ENCODE measurements at places on chromosomes 1 and 21.
A peak's percentile ranks its signal among the peaks of the same experiment; 100 is the strongest.

GRCh38 chr1:81877940-81878339 lies 77.2 kb downstream of the ADGRL2 start:
- no peak for DNase-seq

DNA sequence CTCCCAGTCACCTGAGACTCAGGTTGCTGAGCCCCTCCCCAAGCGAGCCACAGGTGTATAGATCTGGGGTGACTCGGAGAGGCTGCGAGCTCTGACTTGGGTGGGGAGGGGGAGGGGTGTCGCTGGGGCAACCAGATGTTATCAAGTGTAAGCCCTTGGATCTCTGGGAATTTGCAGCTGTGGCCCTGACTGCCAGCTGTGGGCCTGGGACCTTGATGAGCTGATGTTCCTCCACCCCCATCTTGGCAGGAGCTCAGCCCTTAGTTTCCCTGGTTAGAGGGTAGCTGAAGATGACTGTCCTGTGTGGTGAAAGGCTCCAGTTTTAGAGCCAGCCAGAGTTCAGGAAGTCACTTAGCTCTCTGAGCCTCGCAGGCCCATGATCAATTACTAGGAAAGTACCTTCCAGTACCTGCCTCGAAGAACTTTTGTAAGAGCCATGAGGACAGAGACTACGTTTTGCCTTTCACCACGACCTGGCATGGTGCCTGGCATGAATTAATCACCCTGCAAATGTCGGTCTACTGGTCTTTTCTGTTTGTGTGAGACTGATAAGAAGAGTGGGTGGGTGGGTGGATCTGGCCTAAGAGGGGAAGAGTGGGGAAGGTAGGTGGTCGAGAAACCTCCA lies 55.8 kb downstream of the YARS1 start:
- DNase-seq = no peak

GRCh38 chr21:41360072-41360821 lies 1.6 kb upstream of the MX2 start:
- DNase-seq = no peak

- no peak for DNase-seq
These were observed 40.2 kb upstream of the ZNF124 start for GRCh38 chr1:247212012-247212411.

- DNase-seq = peak; percentile 18
These were observed 15.6 kb downstream of the GBP5 start for GRCh38 chr1:89257041-89257440.

GRCh38 chr1:3922201-3922725 lies 22.2 kb upstream of the C1orf174 start:
- peak; percentile 34 for DNase-seq

DNA sequence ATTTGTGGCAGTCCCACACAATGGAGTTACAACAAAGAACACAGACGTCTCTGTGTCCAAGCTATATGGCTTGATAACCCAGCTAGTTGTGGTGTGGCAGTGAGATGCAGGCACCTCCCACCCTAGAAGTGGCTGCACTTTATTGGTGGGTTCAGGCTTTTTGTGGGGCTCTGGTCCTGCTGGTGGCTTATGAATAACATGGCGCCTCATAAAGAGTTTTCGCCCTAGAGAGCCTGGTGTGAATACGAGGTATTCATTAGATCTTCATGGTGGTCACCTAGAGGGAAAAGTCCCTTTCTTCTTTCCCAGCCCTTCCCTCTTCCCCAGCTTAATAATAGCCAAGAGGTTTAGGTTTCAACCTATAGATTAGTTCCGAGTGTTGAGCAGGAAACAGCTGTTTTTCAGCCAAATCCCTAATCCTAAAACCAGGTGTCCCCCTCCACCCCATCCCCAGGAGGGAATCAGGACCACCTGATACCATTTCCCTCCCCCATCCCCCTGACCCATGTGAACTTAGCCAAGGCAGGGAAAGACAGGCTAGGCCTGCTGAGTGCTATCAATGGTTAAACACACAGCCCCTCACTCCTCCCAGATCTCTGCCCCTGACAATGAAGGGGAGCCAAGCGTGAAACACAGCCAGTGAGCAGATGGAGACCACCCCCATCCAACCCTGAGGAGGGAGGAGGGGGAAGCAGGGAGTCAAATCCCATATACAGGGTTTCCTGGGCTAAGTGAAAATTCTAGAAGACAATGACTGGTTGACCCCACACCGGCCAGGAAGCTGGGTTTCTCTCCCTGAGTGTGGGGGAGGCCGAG lies 58.2 kb downstream of the NFASC start:
- no peak for DNase-seq

DNA sequence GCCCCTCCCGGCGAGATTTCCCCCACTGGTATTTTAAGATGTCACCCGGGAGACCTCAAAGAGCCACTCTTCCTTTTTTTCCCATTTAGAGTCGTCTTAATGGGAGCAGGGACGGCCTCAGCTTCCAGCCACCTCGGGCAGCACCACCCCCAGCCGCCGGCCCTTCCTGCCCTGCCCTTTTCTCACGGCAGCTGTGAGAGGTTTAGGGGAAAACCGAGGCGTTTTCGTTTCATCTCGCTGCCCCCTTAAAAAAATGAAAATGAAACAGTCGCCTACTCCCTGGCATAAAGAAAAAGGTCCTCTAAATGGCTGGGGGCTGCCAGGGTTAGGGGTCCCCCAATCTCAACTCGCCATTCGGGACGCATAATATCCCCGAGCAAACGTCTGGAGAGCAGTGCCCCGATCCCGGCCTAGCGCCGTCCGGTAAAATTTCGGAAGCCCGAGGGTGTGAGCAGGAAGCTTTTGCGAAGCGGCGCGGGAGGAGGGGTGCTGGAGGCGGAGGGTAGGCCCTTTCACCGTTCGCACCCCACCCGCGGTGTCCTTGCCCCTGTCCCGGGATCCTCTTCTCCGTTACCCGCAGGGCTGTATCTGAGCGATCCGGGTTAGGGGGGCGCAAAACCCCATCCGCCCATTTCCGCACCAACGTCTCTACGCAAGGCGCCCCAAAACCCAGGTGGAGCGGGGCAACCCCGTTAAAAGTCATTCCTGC lies 1.2 kb downstream of the RUNX3 start:
- DNase-seq = peak; percentile 49

DNA sequence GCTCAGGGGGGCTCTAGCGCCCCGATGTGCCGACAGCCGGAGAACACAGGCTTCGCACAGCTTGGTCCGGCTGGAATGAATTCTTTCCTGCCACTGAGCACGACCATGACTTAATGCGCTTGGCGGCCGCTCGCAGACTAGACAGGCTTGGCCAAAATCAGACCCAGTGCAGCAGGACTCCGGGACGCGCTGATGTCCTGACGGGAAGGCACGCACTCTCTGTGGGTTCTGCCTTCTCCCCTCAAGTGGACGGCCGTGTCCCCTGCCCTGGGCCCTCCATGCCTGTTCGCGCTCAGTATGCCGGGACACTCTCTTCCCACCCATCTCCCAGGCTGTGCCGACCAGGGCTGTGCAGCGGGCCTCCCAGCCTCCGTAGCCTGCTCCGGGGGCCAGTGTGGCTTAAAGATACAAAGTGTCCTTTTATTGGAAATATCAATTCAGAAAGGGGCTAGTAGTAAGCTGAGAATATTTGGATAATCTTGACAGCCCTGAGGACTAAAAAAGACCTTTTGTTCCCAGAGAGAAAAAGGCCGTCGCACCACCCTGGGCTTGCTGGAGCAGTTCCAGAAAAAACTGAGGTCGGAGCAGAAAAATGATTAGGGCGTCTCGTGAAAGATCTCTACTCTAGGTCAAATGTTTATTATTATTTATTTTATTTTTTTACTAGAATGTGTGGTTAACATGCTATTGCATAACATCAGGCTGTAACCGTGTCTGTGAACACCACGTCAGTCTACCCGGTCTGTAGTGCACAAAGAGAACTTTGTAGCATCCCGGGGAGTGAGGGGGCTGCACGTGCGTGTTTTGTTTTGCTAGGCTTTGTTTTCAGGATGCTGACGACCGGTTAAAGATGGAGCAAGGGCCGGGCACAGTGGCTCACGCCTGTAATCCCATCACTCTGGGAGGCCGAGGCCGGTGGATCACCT lies 88.1 kb upstream of the ARHGEF16 start:
- no peak for DNase-seq

DNA sequence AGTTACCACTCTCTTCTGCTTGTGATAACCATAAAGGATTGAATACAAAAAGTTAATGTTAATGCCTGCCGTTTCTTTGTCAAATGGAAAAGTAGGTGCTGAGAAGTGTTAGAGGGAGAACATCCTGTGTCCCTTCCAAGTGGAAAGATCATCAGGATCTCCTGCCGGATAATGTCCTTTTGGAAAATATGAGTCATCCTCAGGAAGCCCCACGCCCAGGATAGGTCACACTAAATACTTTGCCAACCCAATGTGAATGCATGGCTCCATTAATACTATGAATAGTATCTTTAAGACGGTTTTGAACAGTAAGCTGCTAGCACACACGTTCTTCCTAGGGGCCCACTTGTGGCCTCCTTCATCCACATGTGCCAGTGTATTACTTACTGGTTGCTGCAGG lies 279.5 kb downstream of the ZNF326 start:
- DNase-seq = no peak

GRCh38 chr1:25798666-25799351 lies 1.2 kb upstream of the SELENON start:
- DNase-seq = no peak

GRCh38 chr21:28636752-28637691 lies 355.7 kb downstream of the LTN1 start:
- DNase-seq = no peak

DNA sequence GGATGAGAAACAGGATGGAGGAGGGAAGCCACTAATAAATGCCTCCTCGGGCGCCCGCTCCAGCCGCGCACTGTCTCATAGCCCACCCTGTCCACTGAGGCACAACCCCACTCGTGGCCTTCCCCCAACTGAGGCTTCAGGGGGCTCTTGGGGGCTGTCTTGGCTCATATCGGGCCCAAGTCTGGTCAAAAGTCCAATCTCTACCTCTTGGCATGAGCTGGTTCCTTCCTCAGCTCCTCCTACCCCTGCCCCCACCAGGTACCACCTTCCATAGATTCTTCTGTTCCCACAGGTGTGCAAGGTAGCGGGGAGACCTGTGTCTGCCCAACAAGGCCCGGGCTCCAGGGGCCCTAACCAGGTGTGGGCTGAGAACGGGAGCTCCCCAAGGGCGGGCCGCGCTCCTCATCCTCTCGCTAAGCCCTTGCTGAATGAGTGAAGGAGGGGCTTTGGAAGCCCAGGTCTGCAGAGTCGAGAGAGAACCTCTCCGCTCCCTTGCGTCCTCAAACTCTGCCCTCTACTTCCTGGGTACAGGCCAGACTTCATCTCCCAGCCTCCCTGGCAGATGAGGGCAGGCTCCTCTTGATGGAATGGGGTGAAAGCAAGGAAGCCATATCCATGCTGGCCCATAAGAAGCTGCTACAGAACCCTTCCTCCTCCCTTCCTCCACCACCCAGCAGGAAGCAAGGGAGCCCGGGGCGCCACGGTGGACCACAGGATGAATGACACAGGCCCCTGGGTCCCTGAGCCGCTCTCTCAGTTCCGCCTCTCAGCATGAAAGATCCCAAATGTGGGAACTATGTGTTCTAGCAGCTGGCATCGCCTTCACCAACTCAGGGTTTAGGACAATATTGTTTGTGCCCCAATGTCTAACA lies 74.7 kb downstream of the PSMG1 start:
- no peak for DNase-seq

GRCh38 chr1:92291372-92291999 lies 7.3 kb downstream of the GLMN start:
- no peak for DNase-seq

DNA sequence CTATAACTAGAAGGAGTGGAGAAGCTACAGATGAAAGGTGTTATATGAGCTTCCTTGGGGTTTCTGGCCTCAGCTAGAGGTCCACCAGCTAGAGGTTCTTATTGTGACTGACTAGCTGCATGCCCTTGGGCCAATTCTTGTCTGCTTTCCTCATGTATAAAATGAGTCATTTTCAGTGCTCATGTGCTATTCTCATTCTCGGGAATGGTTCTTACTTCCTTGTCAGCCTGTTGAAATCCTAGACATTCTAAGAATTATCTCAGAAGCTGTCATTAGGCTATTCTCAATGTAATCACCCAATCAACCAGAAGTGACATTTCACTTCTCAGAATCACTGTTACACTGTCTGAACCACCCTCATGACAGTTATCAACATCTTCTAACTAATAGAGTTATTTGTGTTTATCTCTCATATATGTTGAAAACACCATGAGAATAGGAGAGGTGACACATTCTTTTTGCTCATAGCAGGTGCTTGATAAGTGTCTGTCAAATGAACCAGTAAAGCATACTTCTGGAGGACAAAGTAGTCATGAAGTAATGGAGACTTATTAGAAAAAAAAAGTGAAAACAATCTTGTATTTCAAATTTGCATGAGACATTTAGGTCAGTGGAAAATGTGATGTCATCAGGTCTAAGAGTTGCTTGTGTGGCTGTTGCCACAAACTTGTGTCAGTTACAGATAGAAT lies 122.8 kb upstream of the IVNS1ABP start:
- DNase-seq = peak; percentile 64

DNA sequence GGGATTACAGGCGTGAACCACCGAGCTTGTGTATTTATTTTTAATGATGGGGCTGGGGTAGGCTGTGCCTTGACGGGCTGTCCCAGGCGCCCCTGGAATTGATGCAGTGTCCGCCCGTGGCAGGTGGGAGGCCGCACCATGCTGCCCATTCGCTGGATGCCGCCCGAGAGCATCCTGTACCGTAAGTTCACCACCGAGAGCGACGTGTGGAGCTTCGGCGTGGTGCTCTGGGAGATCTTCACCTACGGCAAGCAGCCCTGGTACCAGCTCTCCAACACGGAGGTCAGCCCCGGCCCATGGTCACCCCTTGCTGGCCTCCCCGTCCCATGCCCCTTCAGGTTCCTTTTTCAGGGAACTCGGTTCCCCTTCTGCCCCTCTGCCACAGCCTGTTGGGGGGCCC lies 13.6 kb upstream of the PEAR1 start:
- DNase-seq = no peak

DNA sequence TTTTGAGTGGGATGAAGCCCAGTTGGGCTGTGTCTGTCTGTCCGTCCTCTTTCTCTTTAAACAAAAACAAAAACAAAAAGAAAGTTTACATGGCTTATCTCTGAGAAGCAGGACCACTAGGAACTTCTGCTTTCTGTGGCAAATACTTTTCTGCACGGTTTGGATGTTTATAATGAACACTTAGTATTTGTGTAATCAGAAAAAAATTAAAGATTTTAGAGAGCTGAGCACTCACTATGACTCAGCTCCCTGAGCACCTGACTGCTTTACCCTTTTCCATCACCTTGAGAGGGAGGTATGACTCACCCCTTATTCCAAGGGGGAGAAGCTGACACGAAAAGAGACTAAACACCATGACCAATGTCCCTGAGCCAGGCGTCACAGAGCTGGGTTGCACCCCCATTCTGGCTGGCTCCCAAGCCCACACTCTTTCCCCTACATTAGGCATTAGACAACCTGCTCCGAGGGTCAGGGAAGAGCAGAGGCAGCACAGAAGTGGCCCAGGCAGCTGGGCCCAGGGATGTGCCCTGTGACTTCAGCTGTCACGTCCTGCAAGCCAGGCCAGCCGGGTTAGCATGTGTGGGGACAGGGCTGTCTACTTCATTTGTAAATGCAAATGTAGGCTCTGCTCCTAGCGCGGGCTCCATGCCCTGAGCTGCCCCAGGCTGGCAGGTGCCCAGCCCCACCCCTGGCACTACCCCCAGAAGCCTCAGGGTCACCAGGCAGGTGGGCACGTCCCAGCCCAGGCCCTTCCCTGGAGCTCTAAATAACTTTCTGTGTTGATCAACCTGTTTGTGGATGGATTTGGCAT lies 30.4 kb downstream of the RAP1GAP start:
- DNase-seq = no peak

GRCh38 chr1:2384130-2384860 lies 7.1 kb downstream of the MORN1 start:
- DNase-seq = no peak

Measured in CD4-positive, alpha-beta T cell treated with Interleukin-1 beta for 1 hour (primary cell).